ENCODE measurements at places on chromosomes 13 and 19.

DNA sequence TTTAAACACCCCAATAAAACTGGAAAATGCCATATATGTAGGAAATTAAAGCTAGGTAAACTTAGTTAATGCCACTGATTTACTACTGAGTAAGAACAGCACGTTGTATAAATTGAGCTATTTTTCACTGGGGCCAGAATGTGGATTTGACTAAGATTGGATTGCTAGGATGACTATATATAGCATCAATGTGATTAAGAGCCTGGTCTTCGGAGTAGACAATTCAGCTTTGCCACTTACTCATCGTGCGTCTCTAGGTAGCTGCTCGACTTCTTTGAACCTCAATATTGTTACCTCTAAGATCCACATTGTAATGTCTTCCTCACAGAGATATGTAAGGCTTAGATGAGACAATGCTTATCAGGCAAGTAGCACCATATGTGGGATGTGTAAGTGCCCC is 462.5 kb downstream of the KLF12 start:
- DNase-seq = no peak

GRCh38 chr13:63025741-63026140 is 1610.1 kb upstream of the PCDH20 start:
- DNase-seq = no peak

GRCh38 chr19:40221858-40222619 is 3.9 kb upstream of the TTC9B start:
- peak; percentile 95 for DNase-seq

GRCh38 chr19:1488282-1488601 is 1.9 kb downstream of the PCSK4 start:
- DNase-seq = no peak

GRCh38 chr13:91066745-91067144 is 280.7 kb upstream of the MIR17HG start:
- no peak for DNase-seq

DNA sequence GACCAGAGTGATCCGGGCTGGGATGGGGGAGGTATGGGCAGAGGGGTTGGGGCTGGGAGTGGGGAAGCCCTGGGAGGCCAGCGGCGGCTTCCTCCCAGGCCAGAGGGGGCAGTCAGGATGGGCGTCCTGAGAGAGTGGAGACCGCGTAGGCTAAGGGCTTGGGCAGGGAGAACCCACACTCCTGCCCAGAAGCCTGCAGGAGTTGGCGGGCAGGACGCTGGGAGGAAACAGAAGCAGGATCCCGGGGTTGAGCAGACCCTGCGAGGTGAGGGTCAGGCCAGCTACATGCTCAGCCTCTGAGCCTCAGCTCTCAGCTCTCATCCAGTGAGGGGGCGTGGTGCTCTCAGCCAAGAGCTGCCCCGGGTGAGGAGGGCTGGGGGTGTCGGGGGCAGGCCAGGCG is 7.8 kb upstream of the SCN1B start:
- no peak for DNase-seq

GRCh38 chr19:51771376-51772130 is 10.6 kb downstream of the FPR2 start:
- DNase-seq = no peak

DNA sequence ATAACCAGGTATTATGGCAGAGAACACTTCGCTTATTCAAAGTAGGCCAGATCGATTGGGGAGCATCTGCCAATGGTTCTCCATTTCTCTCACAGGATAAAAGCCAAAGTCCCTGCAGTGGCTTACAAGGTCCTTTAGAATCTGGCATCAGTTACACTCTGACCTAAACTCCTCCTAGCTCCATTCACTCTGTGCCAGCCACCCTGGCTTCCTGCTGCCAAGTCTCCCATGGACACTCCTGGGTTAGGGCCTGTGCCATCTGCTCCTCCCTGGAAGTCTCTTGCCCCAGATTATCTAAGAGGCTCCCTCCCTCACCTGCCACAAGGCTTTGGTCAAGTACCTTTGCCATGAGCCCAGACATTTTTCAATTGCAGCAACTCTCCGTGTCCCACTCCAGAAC is 649.2 kb downstream of the DACH1 start:
- DNase-seq = no peak

GRCh38 chr19:28051047-28051446 is 1161.9 kb downstream of the UQCRFS1 start:
- DNase-seq = no peak

All from hematopoietic multipotent progenitor cell (in vitro differentiated cells).